Adipocyte (in vitro differentiated cells): ENCODE measurements at places on chromosomes 2 and 18.
A peak's percentile ranks its signal among the peaks of the same experiment; 100 is the strongest.

GRCh38 chr2:12168791-12169388 lies 422.5 kb downstream of the LPIN1 start:
- DNase-seq: peak; percentile 68

DNA sequence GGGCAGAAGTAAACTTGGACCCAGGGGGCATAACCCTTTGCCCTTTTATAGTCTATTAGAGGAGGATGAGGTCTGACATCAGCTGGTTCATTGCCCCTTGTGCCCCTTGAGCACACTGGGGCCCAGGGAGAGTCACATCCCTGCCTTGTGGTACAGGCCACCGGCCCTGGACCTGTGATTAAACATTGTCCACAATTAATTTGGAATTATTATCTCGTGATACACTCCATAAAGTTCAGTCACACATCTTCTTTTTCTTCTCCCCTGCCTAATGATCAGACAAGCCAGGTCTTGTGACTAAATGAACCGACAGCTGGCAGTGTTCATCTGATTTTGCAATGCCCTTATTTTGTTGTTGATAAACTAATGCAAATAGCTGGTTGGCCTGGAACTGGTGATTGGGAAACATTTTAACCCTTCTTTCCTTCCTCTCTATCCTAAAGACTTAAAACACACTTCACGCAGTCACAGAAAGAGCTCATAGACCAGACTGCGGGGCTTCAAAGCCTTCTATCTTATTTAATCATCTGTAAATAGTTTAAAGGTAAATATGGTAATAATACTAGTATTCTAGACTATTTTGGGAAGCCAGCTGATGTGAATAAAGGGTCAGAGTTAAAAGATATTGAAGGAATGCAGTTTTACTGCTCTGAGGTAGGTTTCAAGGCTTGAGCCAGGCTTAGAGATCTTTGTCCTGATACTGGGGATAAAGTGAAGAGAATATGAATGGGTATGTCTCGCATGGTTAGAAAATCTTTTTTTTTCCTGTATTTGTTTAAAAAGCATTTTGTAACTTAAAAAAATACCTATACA lies 13.4 kb downstream of the IL1R1 start:
- peak; percentile 84 for DNase-seq

DNA sequence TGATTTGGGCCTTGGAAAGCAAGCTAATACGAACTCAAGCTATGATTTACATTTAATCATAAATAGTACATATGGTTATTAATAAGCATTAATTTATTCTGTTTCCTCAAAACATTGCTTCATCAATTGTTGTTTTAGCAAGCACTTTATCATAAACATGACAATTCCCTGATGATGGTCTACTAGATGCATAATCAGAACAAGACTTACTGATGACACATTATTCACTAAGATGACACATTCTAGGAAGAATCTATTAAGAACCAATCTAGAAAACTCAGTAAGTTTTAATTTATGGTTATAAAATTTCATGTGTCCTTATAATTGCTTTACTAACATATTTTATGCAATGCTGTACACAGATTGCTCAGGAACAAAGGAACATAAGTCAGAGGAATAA lies 815.2 kb downstream of the ERBB4 start:
- DNase-seq: no peak

- DNase-seq: peak; percentile 97
Measured at GRCh38 chr2:55862246-55862645, 61.3 kb downstream of the EFEMP1 start.

- no peak for DNase-seq
Measured at GRCh38 chr2:219670386-219670785, 43.0 kb downstream of the SLC4A3 start.

DNA sequence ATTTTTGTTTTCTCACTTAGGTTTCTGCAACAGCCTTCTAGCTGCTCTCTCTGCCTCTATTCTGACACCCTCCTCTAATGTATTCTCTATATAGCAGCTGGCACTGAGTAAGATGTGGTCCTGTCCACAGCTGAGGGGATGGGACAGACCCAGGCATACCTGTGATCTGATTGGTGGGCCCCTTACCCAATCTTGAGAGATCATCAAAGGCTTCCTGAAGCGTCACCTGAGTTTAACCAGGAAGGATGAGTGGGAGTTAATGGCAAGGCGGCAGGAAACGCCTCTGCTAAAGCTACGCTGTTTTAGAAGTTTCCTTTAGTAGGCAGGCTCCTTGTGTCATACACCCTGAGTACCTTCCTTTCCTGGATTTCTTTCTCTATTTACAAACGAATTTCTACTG lies 5.7 kb upstream of the TET3 start:
- DNase-seq: no peak

DNA sequence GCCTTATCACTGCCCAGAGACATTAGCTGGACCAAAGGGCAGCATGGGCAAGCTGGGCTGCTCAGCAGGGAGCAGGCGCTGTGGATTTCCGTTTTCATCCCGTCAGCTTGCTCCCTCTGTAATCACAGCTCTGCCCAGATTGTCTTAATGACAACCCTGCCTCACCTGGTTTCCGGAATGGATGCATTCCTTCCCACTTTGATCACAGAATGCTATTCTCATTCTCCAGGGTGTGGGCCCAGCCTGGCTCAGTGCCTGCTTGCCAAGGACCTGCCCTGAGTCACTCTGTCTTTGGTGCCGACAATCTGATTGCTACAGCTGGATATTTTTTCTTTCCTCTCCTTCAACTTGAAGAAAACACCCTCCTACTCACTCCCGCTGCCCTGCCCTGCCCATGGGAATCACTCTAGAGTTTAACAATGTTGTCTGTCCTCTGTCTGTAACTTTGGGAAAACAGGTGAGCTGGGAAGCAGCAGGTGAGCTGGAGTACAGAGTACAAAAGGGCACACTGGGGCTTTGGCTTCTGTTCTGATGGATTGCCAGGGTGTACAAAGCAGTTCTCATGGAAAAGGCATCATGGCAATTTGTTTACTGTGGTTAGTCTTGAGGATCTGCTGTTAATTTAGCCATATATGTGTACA lies 27.2 kb upstream of the FAM136A start:
- DNase-seq: peak; percentile 2

DNA sequence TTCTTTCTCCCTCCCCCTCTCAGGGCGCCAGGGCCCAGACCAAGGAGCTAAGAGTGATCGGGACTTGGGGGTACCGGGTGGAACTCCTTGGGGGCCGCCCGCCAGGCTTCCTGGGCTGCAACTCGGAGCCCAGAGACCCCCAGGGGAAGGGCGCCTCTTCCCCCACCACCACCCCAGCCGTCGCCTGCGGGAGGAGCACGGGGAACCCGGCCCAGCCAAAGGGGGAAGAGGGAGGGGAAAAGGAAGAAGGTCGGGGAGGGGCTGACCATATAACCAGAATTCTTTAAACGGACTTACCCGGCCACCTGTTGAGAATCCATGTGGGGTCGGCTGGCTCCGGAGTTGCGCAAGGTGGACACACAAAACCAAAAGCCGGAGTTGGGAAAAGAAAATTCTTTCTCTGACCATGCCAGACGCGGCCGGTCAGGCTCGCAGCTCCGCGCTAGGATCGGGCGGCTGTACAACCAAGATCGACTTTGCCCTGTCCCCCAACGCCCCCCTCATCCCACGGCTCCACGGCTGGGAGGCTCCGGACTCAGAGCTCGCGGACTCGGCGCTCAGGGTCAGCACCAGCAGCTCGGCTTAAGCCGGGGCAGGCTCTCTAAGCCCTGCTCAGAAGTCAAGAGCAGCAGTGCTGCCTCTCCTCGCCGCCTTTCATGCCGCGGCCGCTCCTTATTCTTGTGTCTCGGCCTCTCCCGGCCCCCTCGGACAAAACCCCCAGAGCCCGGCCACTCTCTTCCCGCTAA lies 6.3 kb upstream of the SIX3 start:
- DNase-seq: peak; percentile 54

DNA sequence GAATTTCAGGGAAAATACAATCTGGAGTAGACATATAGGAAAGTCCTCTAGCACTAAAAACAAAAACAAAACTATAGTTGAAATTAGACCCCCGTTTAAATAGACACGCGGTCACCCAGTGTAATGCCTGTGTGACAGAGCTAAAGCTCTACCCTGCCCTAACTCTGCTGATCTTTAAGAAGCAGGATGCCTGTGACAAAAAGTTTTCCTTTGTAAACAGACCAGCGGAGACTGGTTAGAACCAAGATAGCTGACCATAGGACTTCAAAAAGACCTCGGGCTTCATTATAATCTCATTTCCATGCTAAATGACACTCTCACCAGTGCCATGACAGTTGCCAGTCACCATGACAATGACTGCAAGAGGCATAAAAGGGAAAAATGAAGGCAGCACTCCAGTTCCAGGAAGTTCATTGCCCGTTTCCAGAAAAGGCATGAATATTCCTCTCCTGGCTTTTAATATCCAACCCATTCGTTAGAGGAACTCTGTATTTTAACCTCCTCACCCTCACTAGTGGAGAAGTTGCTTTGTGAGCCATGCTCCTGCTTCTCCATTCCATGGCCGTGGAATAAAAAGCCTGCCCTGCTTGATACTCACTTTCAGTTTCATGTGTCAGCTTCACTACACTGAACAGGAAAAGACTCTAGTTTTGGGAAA lies 157.2 kb upstream of the COPS8 start:
- DNase-seq: peak; percentile 6

DNA sequence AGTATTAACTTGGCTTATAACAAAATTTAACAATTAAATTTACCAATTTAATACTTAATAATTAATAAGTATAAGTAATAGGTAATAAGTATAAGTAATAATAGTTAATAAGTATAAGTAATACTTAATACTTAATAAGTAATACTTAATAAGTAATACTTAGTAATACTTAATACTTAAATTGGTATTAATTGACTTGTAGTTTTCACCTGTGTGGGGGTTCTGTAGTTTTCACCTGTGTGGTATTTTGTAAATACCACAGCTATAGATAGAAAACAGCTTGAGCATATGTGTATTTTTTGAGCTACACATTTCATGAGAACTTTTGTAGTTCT lies 55.4 kb downstream of the MAPRE2 start:
- no peak for DNase-seq

- no peak for DNase-seq
Measured at GRCh38 chr2:46142546-46143428, 154.4 kb upstream of the EPAS1 start.

- DNase-seq: no peak
Measured at GRCh38 chr18:34591920-34592444, 118.1 kb upstream of the DTNA start.

- no peak for DNase-seq
Measured at GRCh38 chr2:96538487-96539214, 2.1 kb downstream of the ARID5A start.

DNA sequence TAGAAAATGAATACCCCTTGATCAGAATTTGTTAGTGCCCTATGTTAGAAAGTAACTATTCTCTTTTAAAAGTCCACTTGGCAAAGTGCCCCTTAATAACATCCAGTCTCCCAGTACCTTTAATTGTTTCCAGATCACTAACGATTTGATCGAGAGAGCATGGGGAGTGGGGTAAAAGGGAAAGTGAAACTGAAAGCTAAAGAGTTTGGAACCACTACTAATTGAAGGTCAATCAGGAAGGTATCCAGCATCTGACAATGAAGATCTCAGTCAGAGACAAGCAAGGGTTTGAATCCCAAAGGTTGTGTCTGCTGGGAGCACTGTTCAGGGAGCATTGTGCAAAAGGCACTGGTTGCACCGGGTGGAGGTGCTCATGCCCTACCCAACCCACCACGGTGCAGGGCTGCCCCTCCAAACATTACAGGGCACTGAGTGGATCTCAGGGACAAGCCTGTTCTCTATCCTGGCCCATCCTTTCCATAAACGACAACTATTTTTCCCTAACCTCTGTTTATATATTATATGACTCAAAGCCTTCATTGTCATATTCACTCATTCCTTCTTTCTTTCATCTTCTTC lies 14.6 kb upstream of the RIT2 start:
- DNase-seq: peak; percentile 63

DNA sequence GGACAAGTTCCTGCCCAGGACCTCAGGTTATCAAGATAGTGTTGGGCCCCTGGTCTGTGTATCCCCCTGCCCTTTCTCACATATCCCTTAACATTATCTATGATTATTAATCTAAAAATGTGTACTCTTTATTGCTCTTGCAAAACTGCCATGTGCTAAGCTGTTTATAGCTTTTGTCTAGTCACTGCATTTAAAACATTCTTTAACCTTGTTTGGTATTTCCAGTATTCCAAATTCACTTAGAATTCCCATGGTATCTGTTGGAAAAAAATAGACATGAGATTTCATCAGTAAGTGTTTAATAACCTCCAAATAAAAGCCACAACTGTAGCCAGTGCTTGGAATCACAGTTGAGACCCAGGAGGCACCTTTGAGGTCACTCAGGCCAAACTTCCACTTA lies 16.2 kb upstream of the GLS start:
- DNase-seq: peak; percentile 59

- peak; percentile 37 for DNase-seq
Measured at GRCh38 chr18:51194604-51195003, 2.9 kb downstream of the MEX3C start.

DNA sequence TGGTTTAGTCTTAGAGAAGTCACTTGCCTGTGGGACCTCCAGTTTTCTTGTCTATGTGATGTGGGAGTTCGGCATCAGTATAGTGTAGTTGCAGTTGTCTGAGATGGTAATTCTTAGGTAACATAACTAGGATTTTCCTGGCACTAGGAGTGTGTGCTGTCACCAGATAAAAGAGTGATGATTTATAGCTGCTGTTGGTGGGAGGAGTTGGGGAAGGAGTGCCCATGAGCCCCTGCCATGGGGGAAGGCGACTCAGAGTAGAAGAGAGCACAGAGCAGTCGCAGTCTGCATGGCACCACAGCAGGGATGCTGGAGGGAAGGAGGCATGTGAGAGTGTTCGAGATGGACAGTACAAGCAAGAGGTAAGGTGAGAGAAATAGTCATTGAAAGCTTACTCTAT lies 38.7 kb downstream of the ATP9B start:
- DNase-seq: no peak

DNA sequence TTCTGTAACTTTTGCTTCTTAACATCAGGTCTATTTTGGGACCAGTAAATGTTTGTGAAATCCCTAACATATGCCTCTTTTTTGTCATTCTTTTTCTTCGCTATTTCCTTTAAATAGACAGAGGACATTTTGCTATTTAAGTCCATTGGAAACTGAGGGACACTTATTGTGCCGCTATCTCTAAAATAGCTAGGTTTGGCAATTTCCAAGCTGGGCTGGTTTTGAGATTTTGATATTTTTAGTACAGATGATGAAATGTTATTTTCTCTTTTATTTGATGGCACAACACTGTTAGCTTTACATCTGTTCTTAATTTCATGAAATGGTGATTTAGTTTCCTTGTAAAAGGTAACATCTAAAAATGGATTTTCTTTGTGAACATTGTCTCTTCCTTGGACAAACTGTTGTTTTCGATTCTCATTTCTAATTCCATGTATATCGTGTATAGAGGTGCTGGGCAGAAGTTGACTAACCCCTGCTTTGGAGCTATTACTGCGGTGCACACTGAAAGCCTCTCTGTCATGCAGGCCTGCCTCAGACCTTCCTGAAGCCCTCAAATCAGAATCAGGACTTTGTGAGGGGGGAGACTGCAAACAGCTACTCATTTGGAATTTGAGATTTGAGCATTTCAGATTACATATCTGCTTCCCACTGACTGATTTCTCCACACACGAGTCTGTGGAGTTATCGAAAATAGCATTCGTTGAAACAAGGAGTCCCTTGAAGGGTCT lies 594 bp downstream of the RAD51AP2 start:
- DNase-seq: peak; percentile 56

- peak; percentile 31 for DNase-seq
Measured at GRCh38 chr2:186159101-186159500, 327.0 kb upstream of the ZC3H15 start.
